ENCODE measurements at places on chromosomes 4 and X. TPM values are rescaled to one million over a fixed set of nuclear protein-coding genes. Genes with fewer than 3 reads are reported as not detected.

GRCh38 chr4:188194421-188194820 lies 55.2 kb downstream of the TRIML1 start:
- no peak overlapping the region for H3K4me3 ChIP-seq
- no peaks in the 10 kb centered on the region for H3K4me1 ChIP-seq
- no peak for DNase-seq
- no peaks in the 10 kb centered on the region for H3K36me3 ChIP-seq

DNA sequence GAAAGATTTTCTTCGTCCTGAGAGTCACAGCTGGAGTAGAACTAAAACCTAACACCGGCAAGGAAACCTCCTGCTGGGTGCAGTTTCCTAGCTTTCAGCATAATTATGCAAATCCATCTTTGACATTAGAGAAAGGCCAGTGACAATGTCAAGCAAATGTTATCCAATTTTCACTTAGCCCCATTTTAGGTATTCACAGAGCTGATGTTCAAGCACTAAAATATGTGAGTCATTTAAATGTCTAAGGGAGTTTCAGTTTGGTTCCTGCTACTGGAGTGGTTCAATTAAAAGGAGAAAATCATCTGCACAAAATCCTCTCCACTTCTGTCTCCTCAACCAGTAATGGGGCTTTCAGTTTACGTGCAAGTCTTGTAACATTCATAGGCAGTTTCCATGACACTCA lies 37.1 kb upstream of the AMOT start:
- no peak overlapping the region for H3K27ac ChIP-seq
- no peak for DNase-seq
- H3K4me3 ChIP-seq = no peak overlapping the region
- H3K36me3 ChIP-seq = no peaks in the 10 kb centered on the region

DNA sequence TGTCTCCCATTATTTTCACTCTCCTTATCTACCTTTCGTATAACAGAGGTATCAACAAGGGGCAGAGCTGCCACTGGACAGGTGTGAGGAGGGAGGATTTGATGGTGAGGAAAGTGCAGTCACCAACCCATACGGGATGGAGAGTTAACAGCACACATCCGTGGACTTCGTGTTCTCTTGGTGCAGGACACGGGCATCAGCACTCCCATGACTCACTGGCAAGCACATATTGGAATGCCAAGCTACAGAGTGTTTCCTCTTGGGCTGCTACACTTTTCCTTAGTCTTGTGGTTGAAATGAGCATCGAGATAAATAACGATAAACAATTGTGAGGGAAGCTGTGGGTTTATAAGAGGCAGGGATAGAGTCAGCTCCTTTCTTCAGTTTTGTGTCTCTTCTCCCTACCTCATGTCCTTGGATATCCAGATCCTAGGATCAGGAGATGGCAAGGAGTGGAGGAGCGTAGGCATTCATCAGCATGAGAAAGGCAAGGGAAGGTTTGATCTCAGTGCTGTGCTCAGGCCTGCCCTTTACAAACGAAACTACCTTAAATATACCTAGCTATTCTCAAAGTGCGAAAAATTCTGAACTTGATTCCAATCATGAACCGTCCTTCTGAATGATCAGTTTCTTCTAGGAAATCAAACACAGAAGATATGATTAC lies 96.3 kb downstream of the ZNF827 start:
- no peak for DNase-seq
- H3K27me3 ChIP-seq = no peaks in the 10 kb centered on the region
- no peaks in the 10 kb centered on the region for H3K4me1 ChIP-seq
- H3K27ac ChIP-seq = no peak overlapping the region
- no peak overlapping the region for H3K4me3 ChIP-seq

DNA sequence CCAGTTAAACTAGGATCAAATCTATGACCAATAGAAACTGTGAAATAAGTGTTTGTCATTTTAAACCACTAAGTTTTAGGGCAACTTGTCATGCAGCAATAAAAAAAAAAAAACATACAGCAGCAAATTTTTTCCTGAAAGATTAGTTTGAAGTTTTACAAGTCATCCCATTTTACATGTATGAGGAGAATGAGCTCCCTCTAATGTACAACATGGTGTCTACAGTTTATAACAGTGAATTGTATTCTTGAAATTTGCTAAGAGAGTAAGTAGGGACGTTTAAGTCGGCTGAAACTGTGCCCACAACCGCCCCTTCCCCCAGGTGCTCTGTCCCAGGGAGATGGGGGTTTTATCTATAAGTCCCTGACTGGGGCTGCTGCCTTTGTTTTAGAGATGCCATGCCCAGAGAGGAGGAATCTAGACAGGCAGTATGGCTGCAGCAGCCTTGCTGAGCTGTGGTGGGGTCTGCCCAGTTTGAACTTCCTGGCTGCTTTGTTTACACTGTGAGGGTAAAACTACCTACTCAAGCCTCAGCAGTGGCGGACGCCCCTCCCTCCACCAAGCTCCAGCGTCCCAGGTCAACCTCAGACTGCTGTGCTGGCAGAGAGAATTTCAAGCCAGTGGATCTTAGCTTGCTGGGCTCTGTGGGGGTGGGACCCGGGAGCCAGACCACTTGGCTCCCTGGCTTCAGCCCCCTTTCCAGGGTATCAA lies 499.3 kb upstream of the CT83 start:
- DNase-seq = peak; percentile 26
- no peaks in the 10 kb centered on the region for H3K36me3 ChIP-seq
- H3K4me3 ChIP-seq = no peak overlapping the region
- H3K27me3 ChIP-seq = no peaks in the 10 kb centered on the region

DNA sequence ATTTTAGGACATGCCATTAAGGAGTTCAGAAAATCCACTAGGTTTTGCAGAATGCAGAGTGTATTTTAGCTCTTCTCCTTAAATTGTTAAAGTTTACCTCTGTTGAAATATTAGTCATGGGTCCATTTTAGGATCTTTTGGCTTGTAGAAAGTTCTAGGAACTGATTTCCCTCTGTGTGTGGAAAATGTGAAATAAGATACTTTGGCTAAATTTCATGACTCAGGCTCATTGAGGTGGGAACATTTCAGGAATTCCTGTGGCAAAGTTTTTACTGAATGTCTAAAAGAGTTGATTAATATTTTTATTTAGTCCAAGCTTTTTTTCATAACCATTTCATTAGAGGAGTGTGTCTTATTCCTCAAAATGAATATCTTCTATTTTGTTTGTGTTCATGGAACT lies 7.0 kb downstream of the FHIP1A start:
- no peaks in the 10 kb centered on the region for H3K27me3 ChIP-seq
- no peaks in the 10 kb centered on the region for H3K36me3 ChIP-seq
- H3K4me1 ChIP-seq = no peaks in the 10 kb centered on the region
- H3K27ac ChIP-seq = no peak overlapping the region
- no peak overlapping the region for H3K4me3 ChIP-seq

GRCh38 chr4:174314274-174314673 lies 30.6 kb downstream of the CEP44 start:
- H3K27me3 ChIP-seq = no peaks in the 10 kb centered on the region
- H3K4me1 ChIP-seq = no peaks in the 10 kb centered on the region
- no peaks in the 10 kb centered on the region for H3K36me3 ChIP-seq
- no peak overlapping the region for H3K27ac ChIP-seq

- no peaks in the 10 kb centered on the region for H3K4me1 ChIP-seq
- no peak overlapping the region for H3K4me3 ChIP-seq
- DNase-seq = no peak
- no peaks in the 10 kb centered on the region for H3K27me3 ChIP-seq
- H3K36me3 ChIP-seq = no peaks in the 10 kb centered on the region
Measured at GRCh38 chrX:26050099-26050498, 88.0 kb upstream of the MAGEB18 start.

GRCh38 chr4:26941951-26942350 lies 81.3 kb downstream of the STIM2 start:
- H3K4me1 ChIP-seq = peaks cover 23% of the 10 kb centered on the region
- no peaks in the 10 kb centered on the region for H3K36me3 ChIP-seq
- H3K27ac ChIP-seq = no peak overlapping the region
- H3K27me3 ChIP-seq = no peaks in the 10 kb centered on the region

DNA sequence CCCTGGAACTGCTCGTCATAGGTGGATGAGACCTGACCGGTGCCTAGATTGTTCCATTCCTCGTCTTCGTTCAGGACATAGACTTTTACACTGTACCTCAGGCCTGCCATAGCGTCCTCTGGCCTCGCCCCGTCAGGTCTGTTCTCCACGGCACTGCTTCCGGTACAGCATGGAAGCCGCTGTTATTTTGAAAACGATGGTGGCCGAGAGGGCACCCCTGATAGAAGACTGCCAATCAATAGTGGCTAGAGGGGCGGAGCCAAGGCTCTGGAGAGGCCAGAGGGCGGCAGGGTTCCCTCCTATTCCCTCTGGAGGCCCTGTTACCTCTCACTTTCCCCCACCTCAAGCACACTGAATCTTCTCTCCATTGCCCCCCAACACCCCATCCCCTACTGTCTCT lies at the start of gene PPP4R3C:
Gene PPP4R3C (minus strand): TSS at position 155 of the 400 bp plus-strand sequence. CDS start 45 bp downstream, at position 110.
- DNase-seq = no peak
- H3K27ac ChIP-seq = no peak within 1 kb of the TSS
- H3K27me3 ChIP-seq = no peaks in the 10 kb centered on the region
- H3K36me3 ChIP-seq = no peaks in the 10 kb centered on the region
- H3K4me1 ChIP-seq = no peaks in the 10 kb centered on the region
- no peak within 1 kb of the TSS for H3K4me3 ChIP-seq

- peaks cover 22% of the 10 kb centered on the region for H3K4me1 ChIP-seq
- peak; percentile 33 for DNase-seq
- no peaks in the 10 kb centered on the region for H3K27me3 ChIP-seq
Measured at GRCh38 chr4:142265536-142265935, 580.6 kb downstream of the INPP4B start.

DNA sequence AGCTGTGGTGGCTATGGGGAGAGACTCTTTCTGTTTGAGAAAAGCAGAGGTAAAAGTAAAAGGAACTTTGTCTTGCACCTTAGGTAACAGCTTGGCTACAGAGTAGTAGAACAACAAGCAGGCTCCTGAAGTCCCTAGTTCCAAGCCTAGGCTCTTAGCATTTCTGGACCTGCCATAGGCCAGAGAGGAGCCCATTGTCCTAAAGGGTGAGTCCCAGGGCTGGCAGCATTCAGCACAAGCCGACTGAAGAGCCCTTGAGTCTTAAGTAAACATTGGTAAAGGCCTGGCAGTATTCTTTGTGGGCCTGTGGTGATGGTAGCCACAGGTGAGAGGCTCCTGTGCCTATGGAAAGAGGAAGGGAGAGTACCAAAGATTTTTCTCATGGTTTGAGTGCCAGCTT lies 38.2 kb downstream of the CSN3 start:
- DNase-seq = no peak
- H3K27ac ChIP-seq = no peak overlapping the region
- H3K4me3 ChIP-seq = no peak overlapping the region
- no peaks in the 10 kb centered on the region for H3K27me3 ChIP-seq
- no peaks in the 10 kb centered on the region for H3K36me3 ChIP-seq

- H3K27ac ChIP-seq = no peak overlapping the region
- no peaks in the 10 kb centered on the region for H3K36me3 ChIP-seq
- H3K27me3 ChIP-seq = no peaks in the 10 kb centered on the region
- H3K4me1 ChIP-seq = no peaks in the 10 kb centered on the region
- no peak overlapping the region for H3K4me3 ChIP-seq
Measured at GRCh38 chr4:22733816-22734215, 41.1 kb downstream of the GBA3 start.

- peaks cover 16% of the 10 kb centered on the region for H3K27me3 ChIP-seq
- no peak for DNase-seq
- H3K4me3 ChIP-seq = no peak overlapping the region
- peak overlapping the region; percentile 96 for H3K27ac ChIP-seq
Measured at GRCh38 chrX:12970691-12971202, 4.2 kb upstream of the TMSB4X start.

DNA sequence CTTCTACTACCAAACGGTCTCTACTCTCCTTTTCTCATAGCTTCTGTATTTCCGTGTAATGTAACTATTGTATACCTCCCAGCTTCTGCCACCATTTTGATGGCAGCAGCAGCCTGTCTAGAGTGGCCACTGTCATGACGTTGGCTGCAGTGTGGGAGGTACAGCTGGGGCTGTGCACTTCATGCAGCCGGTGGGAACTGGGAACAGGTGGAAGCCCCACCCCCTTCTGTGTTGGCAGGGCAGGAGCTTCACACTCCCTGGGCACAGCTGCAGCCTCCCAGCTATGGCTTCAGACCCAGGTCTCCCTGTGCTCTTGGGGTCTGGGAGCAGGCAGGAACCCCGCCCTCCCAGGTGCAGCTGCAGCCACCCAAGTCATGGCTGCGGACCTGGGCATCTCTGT lies 49.8 kb upstream of the SEC24B start:
- no peak overlapping the region for H3K4me3 ChIP-seq
- H3K4me1 ChIP-seq = no peaks in the 10 kb centered on the region
- H3K36me3 ChIP-seq = no peaks in the 10 kb centered on the region
- no peak overlapping the region for H3K27ac ChIP-seq
- H3K27me3 ChIP-seq = peaks cover 7% of the 10 kb centered on the region

DNA sequence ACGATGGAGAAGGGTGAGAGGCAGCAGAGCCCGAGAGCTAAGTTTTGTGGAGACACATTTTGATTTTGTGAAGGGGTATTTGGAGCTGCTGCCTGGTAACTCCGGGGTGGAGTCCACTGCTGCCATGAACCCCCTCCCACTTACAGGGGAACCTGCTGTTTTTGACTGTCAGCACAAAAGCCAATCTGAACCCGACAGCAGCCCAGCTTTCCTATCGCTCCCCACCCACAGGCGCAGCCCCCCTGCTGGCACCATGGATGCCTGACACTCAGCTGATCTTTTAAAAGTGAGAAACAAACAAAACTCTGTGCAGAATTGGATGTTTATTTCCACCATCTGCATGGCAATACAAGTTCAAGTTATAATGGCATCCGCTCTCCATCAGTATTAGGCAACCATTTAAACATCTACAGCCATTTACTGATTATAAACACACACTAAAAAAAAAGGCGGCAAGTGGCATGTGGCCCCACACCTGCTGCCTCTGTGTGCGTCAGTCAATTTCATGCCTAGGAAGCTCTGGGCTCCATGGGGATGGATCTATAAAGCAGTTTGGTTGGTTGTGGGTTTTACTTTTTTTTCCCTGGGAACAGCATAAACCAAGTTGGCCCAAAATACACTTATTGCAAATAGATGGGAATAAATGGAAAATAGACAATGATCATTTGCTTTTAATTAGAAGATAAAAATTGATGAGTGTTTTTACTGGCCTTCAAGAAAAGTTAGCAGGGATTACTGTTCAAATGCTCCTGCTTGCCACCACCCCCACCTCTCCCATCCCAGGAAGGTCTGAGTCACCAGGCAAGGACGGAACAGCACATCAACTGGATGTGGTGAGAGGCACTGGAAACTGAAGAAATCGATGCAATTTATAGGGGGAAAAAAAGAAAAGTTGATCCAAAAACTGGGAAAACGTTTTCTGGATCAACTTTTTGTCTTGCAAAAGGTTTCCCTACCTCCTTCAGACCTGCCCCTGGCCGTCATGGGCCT lies 46.0 kb downstream of the SEPSECS start:
- no peak overlapping the region for H3K4me3 ChIP-seq
- DNase-seq = no peak
- H3K4me1 ChIP-seq = no peaks in the 10 kb centered on the region
- H3K27me3 ChIP-seq = no peaks in the 10 kb centered on the region

The FAM47A gene
- polyA plus RNA-seq = not detected

The BEX1 gene
- polyA plus RNA-seq = 10.3 TPM

The MAP3K15 gene
- 0.76 TPM for polyA plus RNA-seq

The SLC25A14 gene
- 11.2 TPM for polyA plus RNA-seq

The RASSF6 gene
- 35.9 TPM for polyA plus RNA-seq

The CLCN3 gene
- polyA plus RNA-seq = 7.1 TPM

The HUWE1 gene
- polyA plus RNA-seq = 21.4 TPM

The TEX13C gene
- polyA plus RNA-seq = not detected

The RAB40AL gene
- polyA plus RNA-seq = not detected

The MFAP3L gene
- 0.31 TPM for polyA plus RNA-seq

Measured in stomach (tissue), 19 donors.